GM06990 (cell line): ENCODE measurements at places on chromosomes 12 and 14.

DNA sequence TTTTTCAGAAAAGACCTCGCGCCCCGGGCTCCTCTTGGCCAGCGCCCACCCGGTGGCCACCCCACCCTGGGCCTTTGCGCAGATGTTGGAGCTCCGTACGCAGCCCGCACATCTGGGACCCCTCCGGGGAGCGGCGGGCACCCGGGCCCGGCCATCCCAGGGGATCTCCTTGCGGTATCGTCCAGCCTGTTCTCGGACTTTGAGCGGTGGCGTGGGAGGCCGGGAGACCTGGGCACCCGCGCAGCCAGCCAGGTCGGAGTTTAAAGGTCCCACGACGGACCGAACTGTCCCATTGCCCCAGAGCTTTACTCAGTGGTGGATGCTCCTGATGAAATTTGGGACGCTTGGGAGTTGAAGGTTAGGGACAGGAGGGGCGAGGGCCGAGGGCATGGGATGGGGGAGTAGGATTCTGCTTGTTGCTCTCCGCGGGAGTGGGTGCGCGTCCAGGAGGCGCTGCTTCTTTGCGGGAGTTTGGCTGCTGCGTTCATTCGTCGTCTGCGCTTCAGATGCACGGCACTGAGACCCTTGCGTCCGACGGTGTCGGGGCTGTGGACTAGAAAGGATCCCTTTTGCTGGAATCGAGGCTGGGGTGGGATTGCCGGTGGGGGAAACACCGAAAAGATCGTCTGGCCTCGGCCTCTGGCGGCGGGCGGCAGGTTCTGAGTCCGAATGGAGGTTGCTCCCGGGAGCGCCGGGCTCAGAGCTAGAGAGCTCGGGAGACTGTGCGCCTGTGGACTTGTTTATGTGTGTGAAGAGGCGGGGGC is 1.4 kb downstream of the NTF3 start:
- no peak for DNase-seq

DNA sequence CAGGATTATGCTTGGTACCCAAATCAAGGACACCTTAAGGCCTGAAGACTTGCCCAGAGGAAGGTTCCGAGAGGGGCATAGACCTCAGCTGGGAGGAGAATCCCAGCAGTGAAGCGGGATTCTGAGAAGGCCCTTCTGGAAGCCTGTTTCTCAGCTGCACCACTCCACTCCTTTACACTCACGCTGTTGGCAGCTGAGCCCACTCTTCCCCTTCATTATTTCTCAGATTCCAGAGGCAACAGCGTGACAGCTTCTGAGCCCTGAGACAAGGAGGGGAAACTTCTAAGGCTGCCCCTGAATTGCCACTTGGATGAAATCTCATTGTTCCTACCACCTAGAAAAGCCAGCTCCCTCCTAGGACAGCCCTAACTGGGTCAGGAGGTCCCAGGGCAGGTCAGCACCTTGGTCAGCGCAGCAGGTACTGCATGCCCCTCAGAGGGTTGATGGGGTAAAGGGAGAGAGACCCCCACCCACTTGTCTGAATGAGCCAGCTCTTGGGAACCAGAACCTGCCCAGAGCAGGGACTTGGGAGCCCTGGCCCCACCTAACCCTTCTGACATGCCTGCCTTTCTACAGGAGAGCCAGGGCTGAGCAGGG is 53.9 kb downstream of the ISCA2 start:
- DNase-seq: no peak

DNA sequence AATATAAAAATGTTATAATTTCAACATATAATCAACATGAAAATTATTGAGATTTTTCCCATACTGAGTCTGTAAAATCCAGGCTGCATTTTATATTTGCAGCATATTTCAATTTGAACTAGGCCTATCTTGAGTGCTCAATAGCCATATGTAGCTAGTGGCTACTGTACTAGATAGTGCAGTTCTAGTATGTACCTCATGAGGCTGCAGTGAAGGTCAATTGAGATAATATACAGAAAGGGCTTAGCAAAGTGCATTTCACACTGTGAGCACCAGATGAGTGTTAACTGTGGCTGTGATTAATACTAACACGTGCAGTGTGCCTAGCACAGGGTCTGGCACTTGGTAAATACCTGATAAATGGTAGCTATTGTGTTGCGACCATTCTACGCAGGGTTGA is 5.4 kb upstream of the SLC22A17 start:
- no peak for DNase-seq

DNA sequence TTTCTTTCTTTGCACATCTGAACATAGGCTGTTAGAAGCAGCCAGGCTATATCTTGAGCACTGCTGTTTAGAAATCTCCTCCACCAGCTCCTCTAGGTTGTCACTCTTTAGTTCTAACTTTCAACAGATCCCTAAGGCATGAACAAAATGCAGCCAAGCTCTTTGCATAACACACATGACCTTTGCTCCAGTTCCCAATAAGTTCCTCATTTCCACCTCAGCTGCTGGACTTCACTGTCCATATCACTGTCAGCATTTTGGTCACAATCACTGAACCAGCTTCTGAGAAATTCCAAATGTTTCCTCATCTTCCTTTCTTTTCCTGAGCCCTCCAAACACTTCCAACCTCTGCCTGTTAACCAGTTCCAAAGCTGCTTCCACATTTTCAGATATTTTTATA is 27.6 kb upstream of the C14orf132 start:
- no peak for DNase-seq

DNA sequence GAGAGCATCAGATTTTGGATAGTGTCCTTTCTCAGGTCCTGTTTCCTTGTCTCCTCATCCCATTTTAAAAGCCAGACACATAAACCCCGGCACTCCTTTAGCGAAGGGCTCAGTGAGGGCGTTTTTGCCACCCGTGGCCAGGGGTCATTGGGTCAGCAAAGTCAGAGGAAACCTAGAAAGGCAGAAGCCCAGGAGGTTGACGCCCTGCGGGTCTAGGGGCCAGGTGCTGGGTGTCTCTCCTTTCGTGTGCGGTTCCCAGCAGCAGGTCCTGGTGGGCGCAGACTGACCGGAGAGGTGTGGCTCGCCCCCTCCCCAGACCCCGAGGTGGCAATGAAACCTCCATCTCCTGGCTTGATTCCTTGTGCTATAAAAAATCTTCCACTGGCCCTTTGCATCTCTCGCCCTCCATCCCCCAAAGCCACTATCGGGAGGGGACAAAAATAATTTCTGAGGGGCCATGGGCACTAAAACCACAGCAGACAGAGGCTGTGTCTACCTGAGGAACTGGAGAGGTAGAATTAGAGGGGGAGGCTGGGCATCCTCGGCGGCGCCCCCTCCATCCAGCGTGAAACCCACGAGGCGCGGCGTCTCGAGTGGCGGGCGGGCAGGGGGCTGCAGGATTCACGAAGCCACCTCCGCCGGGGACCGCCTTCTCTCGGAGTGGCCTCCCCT is 858 bp upstream of the FRMD6 start:
- peak; percentile 12 for DNase-seq

GRCh38 chr12:3350432-3350831 is 140.6 kb upstream of the PRMT8 start:
- DNase-seq: no peak

- DNase-seq: no peak
Observed at GRCh38 chr14:99968941-99969340, 96.3 kb upstream of the EVL start.

DNA sequence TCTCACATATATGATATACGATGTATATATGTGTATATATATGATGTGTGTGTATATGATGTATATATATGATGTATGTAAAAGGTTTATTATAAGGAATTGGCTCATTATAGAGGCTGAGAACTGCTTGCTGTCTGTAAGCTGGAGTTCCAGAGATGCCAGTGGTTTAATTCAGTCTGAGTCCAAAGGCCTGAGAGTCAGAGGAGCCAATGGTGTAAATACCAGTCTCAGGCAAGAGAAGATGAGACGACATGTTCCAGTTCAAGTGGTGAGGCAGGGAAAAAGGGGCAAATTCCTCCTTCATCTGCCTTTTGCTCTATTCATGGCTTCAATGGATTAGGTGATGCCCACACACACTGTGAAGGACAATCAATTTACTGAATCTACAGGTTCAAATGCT is 17.1 kb upstream of the STYK1 start:
- no peak for DNase-seq

DNA sequence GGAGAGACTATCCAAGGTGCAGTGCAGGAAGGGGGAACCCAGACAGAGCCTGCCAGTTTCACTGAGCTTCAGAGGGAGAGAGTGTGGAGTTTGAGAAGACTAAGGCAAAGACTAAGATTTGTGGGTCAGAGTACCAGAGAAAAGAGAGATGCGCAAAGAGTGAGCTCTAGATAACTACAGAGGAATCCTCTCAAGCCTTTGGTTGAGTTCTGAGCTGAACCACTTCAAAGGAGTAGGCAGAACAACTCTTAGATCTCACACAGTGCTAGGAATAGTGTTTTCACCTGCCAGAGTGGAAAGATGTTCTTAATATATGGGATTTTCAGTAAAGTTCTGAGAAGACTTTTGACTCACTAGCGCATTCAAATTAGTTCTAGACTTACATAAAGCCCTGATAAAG is 10.7 kb upstream of the M6PR start:
- no peak for DNase-seq

- no peak for DNase-seq
Observed at GRCh38 chr12:85348779-85349178, 68.8 kb downstream of the ALX1 start.

DNA sequence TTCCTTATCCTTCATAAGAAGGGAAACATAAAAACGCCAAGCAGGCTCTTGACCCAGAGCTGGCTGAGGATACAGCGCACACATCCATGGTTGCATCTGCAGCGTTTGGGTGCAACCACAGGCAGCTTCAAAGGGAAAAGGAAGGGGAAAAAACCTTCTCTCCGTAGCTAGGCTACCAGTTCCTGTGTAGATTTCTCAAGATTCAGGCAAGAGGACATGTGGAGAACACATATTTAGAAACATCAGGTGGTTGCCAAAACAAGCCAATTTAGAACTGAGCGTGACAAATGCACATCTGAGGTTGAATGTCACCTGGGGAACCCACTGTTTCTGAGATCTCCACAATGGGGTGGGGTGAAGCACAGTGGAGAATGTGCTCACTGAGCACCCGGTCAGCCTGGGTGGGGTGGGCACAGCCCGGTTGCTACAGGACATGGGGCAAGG is 78.3 kb upstream of the BDKRB2 start:
- no peak for DNase-seq

GRCh38 chr12:57726151-57726883 is 12.2 kb downstream of the AGAP2 start:
- no peak for DNase-seq

GRCh38 chr14:68442828-68443629 is 349.8 kb downstream of the ZFP36L1 start:
- no peak for DNase-seq

DNA sequence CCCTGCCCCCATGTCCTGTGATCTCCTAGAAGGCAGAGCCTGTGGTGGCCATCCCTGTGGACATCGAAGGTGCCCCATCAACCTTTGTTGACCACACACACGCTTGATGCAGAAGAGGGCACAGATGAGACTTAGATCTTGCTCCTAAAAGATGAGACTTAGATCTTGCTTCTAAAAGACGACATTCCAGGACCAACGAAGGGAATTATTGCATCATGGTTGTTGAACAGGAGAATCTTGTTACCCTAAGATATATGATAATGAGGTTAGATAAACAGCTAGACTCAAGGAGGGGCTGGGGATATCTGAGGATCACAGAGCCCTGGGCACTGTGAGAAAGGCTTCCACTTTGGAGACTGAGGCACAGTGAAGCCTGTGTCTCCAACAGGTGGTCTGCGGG is 91.1 kb upstream of the WSCD2 start:
- DNase-seq: no peak

DNA sequence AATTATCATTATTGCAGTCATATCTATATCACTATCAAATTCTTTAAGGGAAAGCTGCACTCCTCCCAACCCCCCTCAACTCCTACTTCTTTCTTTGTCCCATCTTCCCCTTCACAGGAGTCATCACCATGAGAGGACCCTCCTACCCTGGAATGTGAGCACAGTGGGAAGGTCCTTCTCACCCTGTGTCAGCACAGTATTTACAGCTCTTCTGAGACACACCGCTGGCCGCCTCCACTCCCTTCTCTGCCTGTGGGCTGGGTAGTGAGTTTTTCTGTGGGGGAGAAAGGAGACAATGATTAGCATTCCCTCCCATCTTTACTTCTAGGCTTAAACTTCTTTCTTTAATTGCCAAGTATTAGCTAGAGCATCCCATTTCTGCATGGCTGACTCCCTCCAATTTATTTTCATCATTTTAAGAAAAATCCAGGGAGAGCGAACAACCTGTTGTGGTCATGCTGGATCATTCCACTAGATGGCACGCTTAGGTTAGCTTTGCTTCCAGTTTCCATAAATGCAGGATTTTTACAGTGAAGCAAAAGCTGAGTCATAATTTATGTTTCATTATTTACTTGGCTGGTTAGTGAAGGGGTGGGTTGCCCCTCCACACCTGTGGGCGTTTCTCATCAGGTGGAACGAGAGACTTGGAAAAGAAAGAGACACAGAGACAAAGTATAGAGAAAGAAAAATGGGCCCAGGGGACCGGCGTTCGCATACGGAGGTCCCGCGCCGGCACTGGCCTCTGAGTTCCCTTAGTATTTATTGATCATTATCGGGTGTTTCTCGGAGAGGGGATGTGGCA is 188.5 kb downstream of the ALX1 start:
- DNase-seq: peak; percentile 37

- DNase-seq: no peak
Observed at GRCh38 chr14:79328863-79329262, 882.4 kb downstream of the DIO2 start.

GRCh38 chr12:125983094-125983783 is 918.0 kb downstream of the AACS start:
- DNase-seq: no peak

GRCh38 chr14:101476916-101477553 is 84.3 kb upstream of the DIO3 start:
- DNase-seq: no peak

DNA sequence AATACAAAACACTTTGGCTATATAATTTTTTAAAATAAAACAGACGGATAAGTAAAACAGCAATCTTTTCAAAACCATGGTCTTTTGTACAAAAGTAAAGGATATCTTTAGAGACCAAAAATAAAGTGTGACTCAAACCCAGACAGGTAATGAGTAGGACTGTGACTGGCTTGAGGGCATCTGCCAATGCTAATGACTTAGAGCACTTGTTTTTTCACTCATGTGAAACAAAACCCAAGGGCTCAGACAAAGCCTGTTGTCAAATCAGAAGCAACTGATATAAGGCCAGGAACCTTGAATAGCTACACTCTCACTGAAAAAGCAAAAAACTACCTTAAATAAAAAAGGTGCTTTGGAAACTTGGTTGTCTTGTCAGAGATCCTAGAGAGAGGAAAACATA is 357.4 kb downstream of the TMEM117 start:
- peak; percentile 73 for DNase-seq

GRCh38 chr12:45704968-45705367 is 24.5 kb upstream of the ARID2 start:
- DNase-seq: no peak
